ENCODE measurements at places on chromosomes 5 and 9.
A peak's percentile ranks its signal among the peaks of the same experiment; 100 is the strongest.

DNA sequence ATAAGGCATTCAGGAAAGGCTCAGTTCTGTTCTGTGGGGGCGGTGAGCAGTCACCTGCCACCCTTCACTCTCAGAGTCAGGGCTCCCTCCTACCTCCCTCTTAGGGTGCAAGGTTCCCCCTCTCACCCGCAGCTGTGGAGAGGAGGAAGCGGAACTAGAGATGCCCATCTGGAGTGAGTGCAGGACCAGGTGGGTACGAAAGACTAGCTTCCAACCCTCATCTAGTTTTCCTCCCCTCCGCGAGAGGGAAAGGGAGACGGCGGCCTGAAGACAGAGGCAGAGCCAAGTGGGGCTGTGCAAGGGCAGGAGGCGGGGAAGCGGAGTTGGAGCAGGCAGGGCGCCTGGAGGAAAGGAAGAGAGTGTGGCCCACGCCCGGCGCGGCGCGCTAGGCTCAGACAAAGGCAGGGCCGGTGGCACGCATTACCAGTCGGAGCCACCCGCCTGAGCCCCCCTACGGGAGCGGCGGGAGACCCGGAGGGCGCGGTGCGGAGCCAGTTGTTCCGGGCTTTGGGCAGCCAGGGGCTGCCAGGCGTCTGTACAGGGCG is 7.3 kb downstream of the PRR7 start:
- DNase-seq: peak; percentile 45

DNA sequence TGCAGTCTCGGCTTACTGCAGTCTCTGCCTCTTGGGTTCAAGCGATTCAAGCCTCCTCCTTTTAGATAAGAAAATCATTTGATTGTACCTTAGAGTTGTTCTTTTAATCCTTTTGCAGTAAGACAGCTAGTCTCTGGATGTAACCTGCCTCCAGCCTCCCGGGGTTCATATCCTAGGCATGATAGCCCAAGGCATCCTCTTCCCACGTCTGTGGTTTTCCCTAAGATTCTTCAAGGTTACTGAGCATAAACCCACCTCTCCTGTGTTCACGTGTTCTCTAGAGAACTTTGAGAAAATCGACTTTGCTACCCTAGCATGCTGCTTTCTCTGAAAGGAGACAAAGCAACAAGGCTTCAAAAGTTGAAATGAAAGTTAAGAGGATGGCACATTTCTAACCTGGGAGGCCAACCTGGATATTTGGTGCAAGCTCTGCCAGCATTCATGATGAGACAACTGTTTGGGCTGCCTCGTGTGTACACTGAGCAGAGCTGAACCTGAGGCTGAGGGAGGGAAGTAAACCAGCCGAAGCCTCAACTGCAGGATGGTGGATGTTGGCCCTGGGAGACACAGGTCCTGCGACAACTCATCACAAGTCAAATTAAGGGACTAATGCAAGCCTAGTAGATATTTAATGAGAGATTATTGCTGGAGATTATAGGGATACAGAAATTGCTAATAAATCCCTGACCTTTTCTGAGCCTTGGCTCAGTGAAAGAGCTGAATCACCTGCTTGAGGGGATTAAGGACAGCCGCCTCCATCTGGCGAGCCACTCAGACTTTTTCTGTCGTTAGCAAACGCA is 261.8 kb downstream of the ARHGAP26 start:
- DNase-seq: no peak

GRCh38 chr5:149154650-149155049 is 13.4 kb downstream of the ABLIM3 start:
- no peak for DNase-seq

DNA sequence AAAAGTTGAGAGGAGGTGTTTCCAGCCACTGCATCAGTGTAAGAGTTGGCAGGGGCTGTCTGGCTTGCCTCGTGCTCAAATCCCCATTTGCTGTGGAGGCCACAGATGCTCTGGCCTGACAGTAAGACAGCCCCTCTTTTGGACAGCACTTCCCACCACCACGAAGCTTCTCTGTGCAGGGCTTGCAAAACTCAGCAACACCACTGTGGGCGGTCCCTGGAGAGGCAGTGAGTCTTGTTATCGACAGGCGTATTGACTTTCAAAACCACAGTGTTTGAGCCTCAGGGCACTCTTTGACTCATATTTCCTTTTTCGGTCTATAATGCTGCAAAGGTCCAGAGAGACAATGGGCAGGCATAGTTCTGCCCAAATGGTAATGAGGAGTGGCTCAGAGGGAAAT is 539.5 kb downstream of the EBF1 start:
- no peak for DNase-seq

DNA sequence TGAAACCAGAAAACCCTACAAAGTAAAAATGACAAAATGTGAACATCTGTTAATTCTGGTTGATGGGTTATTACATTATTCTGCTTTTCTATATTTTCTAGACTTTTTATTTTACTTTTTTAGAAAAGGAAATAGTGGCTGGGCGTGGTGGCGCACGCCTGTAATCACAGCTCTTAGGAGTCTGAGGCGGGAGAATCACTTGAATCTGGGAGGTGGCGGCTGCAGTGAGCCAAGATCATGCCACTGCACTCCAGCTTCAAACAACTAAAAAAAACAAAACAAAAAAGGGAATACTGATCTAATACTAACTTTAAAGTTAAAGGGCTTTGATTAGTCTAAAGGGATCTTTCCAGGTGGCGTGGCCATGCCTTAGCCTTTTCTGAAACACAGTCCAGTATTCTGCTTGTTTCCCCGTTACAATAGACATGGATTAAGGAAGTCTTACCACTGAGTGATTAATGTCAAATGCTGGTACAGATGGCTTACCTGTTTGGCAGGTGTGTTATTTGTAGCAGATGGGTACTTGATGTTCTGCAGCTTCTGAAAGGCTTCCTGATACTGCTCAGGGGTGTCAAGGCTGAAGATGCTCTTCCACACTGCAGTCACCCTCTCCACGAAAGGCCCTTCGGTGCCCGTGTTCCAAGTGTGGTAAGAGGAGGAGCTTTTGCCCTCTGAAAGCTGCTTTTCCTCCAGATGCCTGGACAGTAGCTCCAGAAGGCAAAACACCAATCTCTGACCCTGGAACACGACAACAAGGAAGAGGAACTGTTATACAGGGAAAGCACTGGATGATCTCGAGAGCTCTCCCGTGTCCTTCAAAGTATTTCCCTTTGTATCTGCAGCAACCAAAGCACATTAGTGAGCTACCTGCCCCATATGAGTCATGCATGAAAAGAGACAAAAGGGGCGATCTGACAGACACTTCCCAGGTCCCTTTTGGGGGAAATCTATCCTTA is 37.5 kb downstream of the CNOT8 start:
- no peak for DNase-seq

- peak; percentile 66 for DNase-seq
Observed at GRCh38 chr9:34929506-34930102, 28.5 kb upstream of the PHF24 start.

GRCh38 chr5:1659100-1659981 is 135.6 kb upstream of the LPCAT1 start:
- DNase-seq: no peak

GRCh38 chr5:14838396-14839319 is 32.9 kb downstream of the ANKH start:
- no peak for DNase-seq

GRCh38 chr9:134971196-134971595 is 53.5 kb upstream of the FCN1 start:
- DNase-seq: no peak

GRCh38 chr5:131371835-131372234 is 108.0 kb downstream of the CDC42SE2 start:
- no peak for DNase-seq

- DNase-seq: no peak
Observed at GRCh38 chr5:130115686-130116085, 211.4 kb downstream of the CHSY3 start.

GRCh38 chr9:126664900-126665643 is 51.3 kb downstream of the LMX1B start:
- DNase-seq: no peak

GRCh38 chr9:128987805-128988204 is 40.3 kb downstream of the NUP188 start:
- DNase-seq: no peak

GRCh38 chr9:99398241-99398640 is 176.2 kb downstream of the SEC61B start:
- DNase-seq: no peak

DNA sequence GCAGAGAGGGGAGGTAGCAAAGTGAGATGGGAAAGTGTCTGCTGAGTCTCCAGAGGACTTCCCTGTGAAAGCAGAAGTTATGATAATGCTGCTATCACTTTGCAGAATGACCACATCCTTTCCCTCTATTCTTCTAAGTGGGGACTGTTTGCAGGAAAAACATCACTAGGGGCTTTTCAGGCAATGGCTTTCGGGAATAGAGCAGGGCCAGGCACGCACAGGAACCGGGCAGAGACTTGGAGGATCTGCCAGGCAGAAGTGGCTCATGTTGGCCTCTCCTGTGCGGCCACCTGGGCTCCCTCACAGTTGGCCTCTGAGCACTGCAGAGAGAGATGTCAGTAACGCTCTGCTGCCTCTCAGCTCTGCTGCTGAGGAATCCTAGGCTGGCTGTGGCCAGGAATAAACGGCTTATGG is 214.7 kb downstream of the MAST4 start:
- no peak for DNase-seq

GRCh38 chr9:73155968-73156864 is 4.6 kb downstream of the ANXA1 start:
- no peak for DNase-seq

GRCh38 chr5:68661237-68661636 is 432.6 kb upstream of the SLC30A5 start:
- DNase-seq: peak; percentile 40

DNA sequence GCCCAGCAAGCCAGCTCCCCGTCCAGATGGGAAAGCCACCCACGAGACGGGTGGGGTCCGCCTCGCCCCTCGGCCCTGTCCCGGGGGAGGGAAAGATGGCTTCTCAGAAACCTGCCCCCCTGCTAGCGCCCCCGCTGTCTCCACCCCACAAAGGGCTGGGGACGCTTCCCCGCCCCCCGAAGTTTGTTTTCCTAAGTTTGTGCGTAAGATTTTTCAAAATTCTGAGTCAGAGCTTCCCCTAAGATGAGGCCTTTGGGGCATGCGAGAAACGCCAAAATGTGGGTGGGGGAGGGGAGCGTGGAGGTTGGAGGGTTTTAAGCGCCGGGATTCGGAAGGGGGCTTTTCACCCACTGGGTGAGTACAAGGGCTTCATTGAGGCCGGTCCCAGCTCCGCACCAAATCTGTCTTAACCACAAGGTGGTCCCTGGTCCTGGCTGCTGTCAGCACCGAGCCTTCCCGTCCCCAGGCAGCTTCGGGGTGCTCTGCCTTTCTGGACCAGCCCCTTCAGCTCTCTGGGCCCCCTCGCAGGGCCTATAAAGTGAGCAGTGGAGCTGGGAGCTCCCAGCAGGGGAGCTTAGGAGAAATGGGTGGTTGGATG is 32.3 kb downstream of the PRRX2 start:
- DNase-seq: peak; percentile 71

DNA sequence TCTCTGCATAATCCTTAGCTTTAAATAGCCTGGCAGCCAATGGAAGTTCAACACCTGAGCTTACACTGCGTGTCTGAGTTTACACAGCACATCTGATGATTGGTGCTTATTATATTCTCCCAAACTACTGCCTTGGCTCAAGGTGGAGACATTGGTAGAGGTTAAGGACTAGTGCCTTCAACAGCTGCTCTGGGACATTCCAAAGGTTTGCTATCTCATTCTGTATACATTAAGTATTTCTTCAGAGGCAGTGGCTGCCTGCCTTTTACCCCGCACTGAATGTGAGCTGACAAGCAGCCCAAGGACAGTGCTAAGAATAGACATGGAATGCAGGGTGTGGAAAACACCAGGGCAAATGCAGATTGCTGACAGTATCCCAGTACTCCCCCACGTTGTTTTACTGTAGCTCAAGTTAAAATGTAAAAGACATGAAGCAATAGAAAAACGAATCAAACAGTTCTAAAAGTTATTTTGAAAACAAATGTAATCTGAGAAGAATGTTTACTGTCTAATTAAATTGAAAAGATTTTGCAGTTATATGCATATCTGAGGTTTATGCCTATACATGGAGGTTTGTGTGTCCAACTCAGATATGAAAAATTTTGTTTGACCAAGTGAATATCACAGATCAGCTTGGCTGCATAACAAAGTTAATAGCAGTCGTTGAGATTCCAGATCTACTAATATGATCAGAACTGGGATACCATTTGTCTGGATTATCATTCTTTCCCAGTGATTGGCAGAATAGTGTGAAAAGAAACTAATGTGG is 1.8 kb downstream of the HSPB3 start:
- no peak for DNase-seq

DNA sequence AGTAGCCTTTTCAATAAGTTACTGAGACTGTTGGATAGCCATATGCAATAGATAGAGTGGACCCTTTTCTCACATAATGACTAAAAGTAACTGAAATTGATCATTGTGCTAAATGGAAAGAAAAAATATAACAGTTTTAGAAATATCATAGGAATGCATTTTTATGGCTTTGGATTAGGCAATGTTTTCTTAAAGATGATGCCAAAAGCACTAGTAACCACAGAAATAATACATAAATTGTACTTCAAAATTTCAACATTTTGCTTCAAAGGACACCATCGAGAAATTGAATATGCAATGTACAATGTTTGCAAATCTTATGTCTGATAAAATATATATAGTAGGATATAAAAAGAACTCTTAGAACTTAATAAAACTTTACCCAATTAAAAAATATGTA is 1267.5 kb upstream of the CDH9 start:
- no peak for DNase-seq

DNA sequence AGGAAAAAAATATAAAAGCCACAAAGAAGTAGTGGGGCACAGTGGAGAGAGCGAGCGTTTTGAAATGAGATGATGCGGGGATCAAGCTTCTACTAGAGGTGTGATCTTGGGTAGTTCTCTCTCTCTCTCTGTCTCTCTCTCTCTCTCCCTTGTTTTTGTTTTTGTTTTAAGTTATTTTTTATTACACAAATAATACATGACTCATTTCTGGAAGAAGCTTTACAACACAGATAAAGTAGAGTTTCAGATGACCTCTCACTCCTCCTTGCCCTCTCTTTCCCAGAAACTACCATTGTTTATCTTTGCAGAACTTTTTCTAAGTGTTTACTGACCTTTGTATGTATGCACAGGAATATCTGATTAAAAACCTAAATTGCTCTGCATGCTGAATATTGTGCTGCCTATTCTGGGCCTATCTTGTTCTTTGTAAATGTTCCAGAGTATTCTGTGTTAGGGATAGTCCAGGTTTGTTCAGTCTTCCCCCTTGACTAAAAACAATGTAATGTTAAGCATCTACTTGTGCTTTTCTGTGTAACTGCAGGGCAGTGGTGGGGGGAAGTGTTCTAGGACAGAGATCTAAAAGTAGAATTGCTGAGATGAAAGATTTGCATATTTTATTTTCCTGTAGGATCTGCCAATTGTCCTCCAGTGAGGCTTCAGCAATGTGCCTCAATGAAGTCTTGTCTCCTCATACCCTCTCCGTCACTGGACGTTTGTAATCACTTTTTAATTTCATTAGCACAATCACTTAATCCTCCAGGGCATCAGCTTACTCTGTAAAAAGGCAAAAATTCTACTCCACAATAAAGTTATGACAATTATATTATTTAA is 52.0 kb downstream of the FYB1 start:
- no peak for DNase-seq

DNA sequence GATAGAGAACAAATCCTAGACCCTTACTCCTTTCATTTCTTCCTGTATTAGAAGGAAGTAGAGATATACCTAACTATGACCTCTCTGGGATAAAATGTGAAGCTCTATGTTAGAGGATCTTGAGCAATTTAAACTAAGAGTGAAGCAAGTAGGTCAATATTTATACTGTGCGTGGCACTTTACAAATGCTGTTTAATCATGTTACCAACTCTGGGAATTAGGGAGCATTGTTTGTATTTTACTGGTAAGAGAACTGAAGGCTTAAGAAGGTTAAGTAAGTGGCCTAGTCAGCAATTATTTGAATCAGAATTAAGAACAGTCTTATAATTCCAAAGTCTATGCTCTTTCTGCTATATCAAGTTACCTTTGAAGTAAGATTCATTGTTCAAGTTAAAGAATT is 12.0 kb downstream of the TNC start:
- no peak for DNase-seq

All from activated CD4-positive, alpha-beta T cell treated with anti-CD3 and anti-CD28 coated beads for 48 hours (primary cell).